IPS DF 6.9 (cell line): ENCODE measurements at places on chromosomes 6 and 20.
A peak's percentile ranks its signal among the peaks of the same experiment; 100 is the strongest.

GRCh38 chr6:149867876-149868640, 3.9 kb upstream of the LRP11 start:
- no peak overlapping the region for H3K27ac ChIP-seq
- H3K36me3 ChIP-seq = no peaks in the 10 kb centered on the region
- no peak for DNase-seq
- H3K4me1 ChIP-seq = peaks cover 3% of the 10 kb centered on the region; the same call in 1 of the 2 replicates

- H3K4me3 ChIP-seq = no peak overlapping the region
- H3K27ac ChIP-seq = no peak overlapping the region
- no peaks in the 10 kb centered on the region for H3K27me3 ChIP-seq
- no peak for DNase-seq
- H3K36me3 ChIP-seq = no peaks in the 10 kb centered on the region
Observed at GRCh38 chr6:159433550-159433949, 259.5 kb downstream of the SOD2 start.

DNA sequence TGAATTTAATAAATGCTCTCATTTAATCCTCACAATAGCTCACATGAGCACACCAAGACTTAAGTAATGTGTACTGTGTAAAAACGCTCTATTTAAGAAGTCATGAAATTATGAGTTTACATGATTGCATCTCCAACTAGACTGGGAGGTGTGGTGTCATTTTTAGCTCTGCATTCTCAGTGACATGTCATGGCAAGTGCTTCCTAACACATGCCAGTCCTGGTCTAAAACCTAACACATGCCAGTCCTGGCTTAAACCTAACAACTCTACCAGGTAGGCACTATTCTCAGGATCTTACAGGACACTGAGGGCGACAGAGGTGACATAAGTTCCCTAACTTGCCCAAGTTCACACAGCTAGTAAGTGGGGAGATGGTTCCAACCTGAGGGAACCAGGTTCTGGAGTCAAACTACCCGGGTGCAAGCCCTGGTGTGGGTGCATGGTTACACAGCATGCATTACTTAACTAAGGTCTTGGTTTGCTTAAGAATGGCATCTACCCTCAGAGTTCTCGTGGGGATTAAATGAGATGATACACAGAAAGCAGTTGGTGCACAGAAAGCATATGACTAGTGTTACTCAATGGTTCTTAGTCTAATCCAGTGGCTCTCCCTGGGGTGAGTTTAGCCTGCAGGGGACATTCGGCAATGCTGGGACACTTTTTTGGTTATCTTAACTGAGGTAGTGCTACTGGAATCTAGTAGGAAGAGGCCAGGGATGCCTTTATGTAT, 14.7 kb downstream of the CLDN20 start:
- H3K4me3 ChIP-seq = no peak overlapping the region
- DNase-seq = no peak
- H3K4me1 ChIP-seq = no peaks in the 10 kb centered on the region
- H3K27me3 ChIP-seq = no peaks in the 10 kb centered on the region

GRCh38 chr6:146886587-146887446, 288.0 kb downstream of the ADGB start:
- no peaks in the 10 kb centered on the region for H3K36me3 ChIP-seq
- no peak overlapping the region for H3K27ac ChIP-seq
- no peak for DNase-seq
- no peak overlapping the region for H3K4me3 ChIP-seq
- H3K27me3 ChIP-seq = no peaks in the 10 kb centered on the region
- H3K4me1 ChIP-seq = no peaks in the 10 kb centered on the region; the same call in 1 of the 2 replicates

GRCh38 chr6:111813237-111813636, 60.0 kb downstream of the FYN start:
- 0 out of 2 replicates have a peak, but pooled peaks cover 1% of the 10 kb centered on the region for H3K4me1 ChIP-seq
- H3K4me3 ChIP-seq = no peak overlapping the region
- H3K27me3 ChIP-seq = no peaks in the 10 kb centered on the region
- H3K27ac ChIP-seq = no peak overlapping the region

DNA sequence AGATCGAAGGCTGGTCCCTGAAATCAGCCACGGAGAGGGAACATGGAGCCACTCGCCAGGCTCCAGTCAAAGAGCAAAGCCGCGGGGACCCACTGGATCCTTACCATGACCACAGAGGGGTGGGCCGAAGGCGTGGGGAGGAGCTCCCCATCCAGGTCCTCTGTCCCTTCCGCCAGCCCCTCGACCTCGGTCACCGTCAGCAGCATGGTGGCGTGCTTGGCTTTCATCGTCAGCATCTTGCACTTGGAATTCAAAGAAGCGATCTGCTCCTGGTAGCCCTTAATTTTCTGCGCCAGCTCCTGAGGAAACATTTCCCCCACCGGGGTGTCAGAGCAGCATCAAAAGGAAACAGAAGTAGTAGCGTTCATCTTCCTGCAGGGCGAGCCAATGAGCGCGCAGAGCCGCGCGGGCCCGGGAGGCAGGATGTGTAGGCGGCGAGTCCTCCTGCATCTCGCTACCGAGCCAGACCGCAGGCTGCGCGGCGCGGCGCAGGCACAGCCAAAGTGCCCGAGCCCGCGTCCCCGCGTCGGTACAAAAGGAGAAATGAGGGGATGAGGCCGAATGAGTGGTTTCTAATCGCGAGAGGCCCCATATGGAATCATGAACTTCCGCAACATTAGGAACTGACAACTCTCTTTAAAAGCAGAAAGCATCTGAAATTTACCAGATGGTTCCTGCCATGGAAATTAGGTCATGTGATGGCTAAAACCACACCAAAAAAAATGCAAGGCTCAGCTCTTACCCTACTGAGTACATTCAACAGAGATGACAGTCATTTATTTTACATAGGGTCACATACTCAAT, 335.2 kb downstream of the SYNE1 start:
- H3K36me3 ChIP-seq = no peaks in the 10 kb centered on the region
- no peaks in the 10 kb centered on the region for H3K4me1 ChIP-seq
- no peaks in the 10 kb centered on the region for H3K27me3 ChIP-seq
- peak; percentile 54 for DNase-seq
- peak overlapping the region; percentile 50; the same call in 1 of the 2 replicates for H3K4me3 ChIP-seq
- H3K27ac ChIP-seq = no peak overlapping the region

DNA sequence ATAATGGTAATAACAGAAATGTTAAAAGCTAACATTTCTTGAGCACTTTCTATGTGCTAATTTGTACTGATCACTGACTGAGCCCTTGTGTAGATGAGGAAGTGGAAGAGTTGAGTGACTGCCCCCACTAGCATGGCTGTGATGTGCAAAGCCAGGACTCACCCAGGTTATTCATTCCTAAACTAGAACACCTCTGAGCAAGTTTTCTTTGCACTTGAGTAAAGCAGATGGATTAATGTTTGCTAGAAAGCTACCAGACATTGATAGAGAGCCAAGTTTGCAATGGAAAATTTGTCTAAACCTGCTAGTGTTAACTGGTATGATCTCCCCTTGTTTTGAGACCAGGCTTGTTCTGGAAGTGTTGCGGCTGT, 467.4 kb upstream of the PLCB4 start:
- H3K27ac ChIP-seq = no peak overlapping the region
- H3K27me3 ChIP-seq = no peaks in the 10 kb centered on the region
- no peaks in the 10 kb centered on the region for H3K36me3 ChIP-seq
- no peak overlapping the region for H3K4me3 ChIP-seq

GRCh38 chr6:90121982-90122381, 174.7 kb downstream of the BACH2 start:
- no peak overlapping the region for H3K27ac ChIP-seq
- H3K27me3 ChIP-seq = no peaks in the 10 kb centered on the region
- H3K4me3 ChIP-seq = no peak overlapping the region
- no peak for DNase-seq
- H3K36me3 ChIP-seq = no peaks in the 10 kb centered on the region
- H3K4me1 ChIP-seq = no peaks in the 10 kb centered on the region
